Stimulated activated CD4-positive, alpha-beta T cell treated with anti-CD3 and anti-CD28 coated beads, Interleukin-15, amount 100 ng/mL, for 24 hours (primary cell): ENCODE measurements at places on chromosomes 6 and 20.
A peak's percentile ranks its signal among the peaks of the same experiment; 100 is the strongest.

DNA sequence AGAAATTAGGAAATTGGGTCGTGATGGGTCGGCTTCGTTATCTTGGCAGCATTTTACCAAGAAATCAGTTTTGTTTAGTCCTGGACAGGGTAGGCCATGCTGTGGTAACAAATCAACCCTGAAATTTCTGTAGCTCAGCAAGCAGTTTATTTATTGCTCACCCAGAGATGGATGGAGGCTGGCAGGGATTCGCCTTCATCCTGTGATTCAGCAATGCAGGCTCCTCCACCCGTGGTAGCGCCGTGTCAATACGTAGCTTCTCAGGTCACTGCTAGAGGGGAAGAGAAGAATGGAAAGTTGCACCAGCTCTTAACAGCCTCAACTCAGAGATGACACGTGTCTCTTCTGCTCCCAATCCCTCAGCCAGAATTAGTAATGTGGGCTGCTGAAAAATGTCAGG, 157.0 kb upstream of the SGK1 start:
- no peak for DNase-seq

- DNase-seq = no peak
Measured at GRCh38 chr6:135624402-135625295, 127.1 kb upstream of the AHI1 start.

- no peak for DNase-seq
Measured at GRCh38 chr20:48898896-48899530, 22.5 kb upstream of the ARFGEF2 start.

- no peak for DNase-seq
Measured at GRCh38 chr6:34126419-34126818, 19.5 kb downstream of the GRM4 start.

- DNase-seq = no peak
Measured at GRCh38 chr6:129992881-129993280, 25.5 kb upstream of the L3MBTL3 start.

DNA sequence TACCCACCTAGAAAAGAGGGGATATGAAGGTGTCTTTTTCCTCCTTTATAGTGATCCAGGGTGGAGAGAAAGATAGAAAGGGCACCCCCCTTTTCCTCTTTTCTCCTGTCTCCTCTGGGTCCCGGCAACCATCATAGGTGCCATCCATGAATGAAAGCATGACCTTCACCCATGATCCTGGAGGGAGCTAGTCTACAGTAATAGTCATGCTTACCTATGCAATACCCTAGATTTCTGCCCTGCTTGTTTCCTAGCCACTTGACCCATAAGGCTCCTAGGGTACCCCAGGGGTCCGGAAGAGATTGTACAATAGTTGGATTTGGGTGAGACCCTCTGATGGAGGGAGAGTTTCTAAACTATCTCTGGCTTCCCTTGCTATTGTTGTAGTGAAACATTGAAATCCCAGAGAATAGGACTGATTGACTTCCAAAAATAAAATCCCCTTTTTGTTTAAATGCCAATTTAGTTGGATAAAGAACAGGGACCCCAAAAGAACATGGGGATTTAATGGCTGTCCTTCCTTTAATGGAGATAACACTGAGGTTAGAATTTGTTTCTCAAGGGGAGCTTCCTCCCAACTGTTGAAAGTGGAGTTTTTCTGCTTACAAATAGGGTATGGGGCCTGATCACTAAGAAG, 366.8 kb upstream of the KHDRBS2 start:
- no peak for DNase-seq

DNA sequence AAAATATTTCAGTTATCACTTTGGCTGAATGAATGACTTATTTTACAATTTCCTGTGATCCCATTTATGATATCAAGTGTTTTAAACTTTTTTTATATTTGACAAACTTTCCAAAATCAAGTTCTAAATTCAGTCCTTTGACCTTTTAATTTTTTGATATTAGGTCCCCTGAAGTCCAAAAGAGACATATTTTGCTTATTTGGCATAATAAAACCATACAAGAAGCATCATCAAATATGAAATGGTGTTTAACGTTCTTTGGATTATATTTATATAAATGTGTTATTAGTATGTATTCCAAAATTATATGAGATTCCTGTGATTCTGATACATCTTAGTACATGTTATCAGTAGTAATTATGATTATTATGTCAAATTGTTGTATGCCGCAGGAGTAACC, 38.7 kb downstream of the ZNF133 start:
- no peak for DNase-seq

GRCh38 chr20:47125508-47125757, 230.8 kb downstream of the EYA2 start:
- no peak for DNase-seq

GRCh38 chr6:43837507-43837906, 67.5 kb downstream of the VEGFA start:
- no peak for DNase-seq

DNA sequence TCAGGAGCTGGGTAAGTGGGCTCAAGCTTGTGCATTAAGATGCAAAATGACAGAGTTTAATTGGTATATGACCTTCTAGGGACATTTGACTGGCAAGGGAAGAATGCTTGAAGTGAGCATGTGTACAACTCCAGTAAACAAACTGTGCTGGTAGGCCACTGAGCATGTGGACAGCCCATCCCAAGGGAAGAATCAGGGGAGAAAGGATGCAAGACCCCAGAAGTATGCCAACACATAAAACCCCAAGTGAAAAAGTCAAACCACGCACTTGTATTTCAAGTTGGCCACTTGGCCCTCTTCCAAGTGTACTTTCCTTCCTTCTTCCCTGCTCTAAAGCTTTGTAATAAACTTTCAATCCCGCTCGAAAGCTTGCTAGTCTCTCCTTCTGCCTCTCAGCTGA, 10.4 kb upstream of the THBD start:
- DNase-seq = no peak

DNA sequence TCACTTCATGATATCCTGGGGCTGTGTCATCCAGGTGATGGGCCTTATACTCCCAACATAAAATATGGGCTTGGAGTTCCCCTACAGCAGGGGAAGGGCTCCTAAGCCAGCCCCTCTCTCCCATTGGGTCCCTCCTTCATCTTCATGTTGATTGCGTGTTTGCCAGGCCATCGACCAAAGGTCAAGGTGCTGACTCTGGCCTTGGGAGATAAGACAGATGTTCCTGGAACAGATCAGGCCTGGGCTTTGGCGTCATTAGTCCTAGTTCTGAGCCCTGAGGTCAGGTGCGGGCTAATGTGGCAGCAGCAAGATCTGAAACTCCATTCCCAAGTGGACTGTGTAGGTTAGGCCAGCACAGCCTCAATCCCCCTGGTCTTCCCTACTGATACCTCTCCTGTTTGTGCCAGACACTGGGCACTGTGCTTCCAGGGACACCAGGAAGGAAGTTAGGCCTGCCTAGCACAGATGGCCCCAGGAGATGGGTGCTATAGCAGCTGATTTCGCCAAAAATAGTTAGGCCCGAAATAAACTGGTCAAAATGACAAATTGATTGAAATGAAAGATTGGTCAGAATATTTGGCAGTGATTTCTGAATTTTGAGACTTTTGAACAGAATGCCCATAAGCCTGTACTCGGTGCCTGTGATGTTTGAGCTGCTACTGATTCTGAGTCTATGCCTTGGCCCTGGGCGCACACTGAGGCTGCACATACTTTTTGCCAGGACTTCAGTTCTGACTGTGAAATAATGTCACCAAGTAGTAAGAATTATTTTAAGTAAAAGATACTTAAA, 28.8 kb downstream of the EPB41L1 start:
- DNase-seq = no peak

GRCh38 chr6:70846207-70846835, 110.5 kb downstream of the B3GAT2 start:
- no peak for DNase-seq

- DNase-seq = no peak
Measured at GRCh38 chr20:62787321-62787720, 9.0 kb upstream of the MRGBP start.

DNA sequence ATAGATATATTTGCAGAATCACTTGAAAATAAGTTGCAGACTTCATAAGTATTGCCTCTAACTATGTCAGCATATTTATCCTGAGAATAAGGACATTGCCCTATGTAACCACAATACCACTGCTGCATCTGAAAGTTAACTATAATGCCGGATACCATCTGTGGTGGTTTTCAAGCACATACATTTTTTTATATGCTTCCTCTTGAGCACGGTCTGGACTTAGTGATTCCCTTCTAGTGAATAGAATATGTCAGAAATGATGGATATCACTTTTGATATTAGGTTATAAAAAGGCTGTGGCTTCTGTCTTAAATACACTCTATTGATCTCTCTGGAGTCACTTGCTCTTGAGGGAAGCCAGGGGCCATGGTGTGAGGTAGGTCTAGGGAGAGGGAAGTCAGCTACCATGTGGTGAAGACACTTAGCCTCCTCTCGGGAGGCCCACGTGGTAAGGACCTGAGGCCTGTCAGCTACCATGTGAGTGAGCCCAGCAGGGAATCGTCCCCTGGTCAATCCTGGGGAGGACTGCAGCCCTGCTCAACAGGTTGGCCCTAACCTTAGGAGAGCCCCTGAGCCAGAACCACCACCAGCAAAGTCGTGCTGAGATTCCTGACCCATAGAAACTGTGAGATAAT, 57.5 kb downstream of the CCDC170 start:
- no peak for DNase-seq

- DNase-seq = no peak
Measured at GRCh38 chr6:156946370-156946936, 169.3 kb downstream of the ARID1B start.

- no peak for DNase-seq
Measured at GRCh38 chr6:47162793-47163192, 120.7 kb upstream of the ADGRF1 start.

- DNase-seq = no peak
Measured at GRCh38 chr6:154773610-154774089, 40.4 kb downstream of the SCAF8 start.

DNA sequence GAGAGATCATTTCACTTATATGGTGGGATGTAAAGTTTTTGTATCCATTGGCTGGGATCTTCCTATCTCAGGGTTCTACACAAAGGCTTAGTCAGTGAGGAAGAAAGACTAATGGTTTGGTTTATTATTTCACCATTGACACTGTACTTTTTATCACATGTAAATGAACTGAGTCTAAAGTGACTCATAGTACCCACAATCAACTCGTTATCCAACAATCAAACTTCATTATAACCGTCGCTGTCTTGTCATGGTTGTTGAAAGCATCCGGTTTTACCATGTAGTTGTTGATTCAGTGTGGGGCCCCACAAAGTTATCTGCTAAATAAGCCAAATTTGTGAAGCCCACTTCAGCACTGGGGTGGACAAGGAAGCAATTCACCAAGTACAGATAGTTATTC, 55.8 kb upstream of the MTRF1L start:
- no peak for DNase-seq

GRCh38 chr20:32482442-32483261, 102.5 kb downstream of the NOL4L start:
- peak; percentile 57 for DNase-seq

- no peak for DNase-seq
Measured at GRCh38 chr6:7910298-7910653, 312 bp downstream of the TXNDC5 start.

GRCh38 chr20:57313230-57313629, 16.4 kb upstream of the SPO11 start:
- DNase-seq = no peak

DNA sequence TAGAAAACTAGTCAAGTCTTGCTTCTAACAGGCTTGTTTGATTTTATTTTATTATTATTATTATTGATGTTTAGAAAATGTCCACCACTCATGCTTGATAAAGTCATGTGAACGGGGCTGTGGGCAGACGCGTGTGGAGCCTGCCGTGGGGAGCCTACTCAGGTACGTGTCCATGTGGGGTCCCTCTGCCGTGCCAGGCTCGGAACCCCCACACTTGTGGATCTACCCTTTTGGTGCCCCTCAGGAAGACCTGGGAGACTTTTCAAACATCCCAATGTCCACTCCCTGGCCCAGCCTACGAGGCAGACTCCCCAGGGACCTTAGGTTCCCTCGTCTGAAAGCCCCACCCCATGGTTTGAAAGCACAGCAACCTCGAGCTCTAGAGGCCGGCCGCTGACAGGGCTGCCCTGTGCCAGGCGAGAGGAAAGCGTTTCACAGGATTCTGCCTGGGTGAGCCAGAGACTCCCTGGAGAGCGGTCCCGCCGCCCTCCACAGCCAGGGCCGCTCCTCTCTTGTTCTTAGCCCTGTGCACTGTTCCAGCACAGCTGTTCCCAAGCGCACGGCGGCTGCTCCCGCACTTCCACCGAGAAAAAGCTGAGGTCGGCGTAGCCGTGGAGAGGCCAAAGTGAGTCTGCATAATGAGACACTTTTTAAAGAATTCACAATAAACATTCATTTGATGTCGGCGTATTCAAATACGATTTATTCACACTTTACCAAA, 249.7 kb downstream of the TTLL2 start:
- no peak for DNase-seq

DNA sequence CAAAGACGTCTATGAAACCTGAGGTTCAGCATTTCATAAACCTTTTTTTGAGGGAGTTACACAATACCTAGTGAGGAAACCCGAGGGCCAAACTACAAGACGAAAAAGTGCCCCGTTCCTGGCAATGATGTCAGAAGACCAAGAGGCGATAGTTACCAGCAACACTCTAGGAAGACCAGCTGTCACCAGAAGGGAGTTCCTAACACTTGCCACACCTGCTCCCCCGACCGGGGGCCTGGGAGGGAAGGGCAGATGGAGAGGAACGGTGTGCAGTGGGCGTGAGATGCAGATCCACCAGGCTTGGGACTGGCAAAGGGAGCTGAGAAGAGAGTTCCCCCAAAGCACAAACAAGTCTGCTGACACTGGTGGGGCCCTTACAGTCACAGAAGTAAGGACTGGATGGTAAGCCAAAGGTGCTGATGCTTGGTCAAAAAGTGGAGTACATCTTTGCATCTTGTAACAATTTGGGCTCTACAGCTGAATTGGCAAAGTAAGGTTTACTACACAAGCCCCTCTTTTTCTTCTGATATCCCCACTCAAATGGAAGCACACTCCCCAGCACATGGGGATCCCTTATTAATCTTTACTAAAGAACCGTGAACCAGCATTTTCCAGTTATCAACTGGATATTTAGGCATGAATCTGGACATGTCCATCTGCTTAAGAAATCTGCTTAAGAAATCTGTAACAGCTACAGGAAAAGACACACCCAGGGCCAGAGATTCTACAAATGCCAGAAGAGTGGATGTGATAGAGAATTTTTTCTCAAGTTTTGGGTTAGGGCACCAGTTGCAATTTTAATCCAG, 38.5 kb downstream of the PANK2 start:
- DNase-seq = no peak

- DNase-seq = peak; percentile 50
Measured at GRCh38 chr20:45098103-45098773, 2.7 kb downstream of the KCNS1 start.

DNA sequence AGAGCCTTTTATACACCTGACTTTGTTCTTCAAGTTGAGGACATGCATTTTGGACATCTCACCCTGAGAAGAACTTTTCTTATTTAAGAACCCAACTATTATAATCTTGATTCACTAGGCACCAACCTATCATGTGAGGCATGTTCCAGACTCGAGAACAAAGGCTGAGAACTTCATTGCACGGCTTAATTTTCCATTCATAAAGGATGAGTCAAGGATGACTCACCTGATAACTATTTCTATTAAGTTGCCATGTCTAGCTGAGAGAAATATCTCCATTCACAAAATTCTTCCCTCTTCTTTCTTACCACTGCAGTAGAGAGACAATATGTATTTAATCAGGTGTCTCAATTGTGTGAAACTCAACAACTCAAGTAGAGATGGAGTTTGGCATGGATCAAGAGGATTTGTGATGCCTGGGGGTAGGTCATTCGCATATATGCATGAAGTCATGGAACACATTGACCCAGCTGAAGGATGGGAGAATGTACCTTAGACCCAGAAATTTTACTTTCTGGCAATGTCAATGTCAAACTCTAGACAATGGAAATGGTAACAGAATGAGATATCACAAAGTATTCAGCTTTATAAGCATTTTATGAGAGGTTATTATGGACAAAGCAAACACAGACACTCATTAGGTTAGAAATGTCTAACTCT, 208.7 kb upstream of the PRND start:
- DNase-seq = no peak
